Glutamatergic neuron (in vitro differentiated cells): ENCODE measurements at places on chromosomes 1 and 21. TPM values are rescaled to one million over a fixed set of nuclear protein-coding genes. Genes with fewer than 3 reads are reported as not detected.

NOS1AP gene
- 12.7 TPM for total RNA-seq

STRIP1 gene
- total RNA-seq = 90.2 TPM

PTGFRN gene
- total RNA-seq = 61.2 TPM

TACSTD2 gene
- total RNA-seq = not detected

ARID1A gene
- 187 TPM for total RNA-seq

DCDC2B gene
- total RNA-seq = not detected

MAP1LC3C gene
- total RNA-seq = 0.49 TPM

BARHL2 gene
- 0.27 TPM for total RNA-seq

SMPDL3B gene
- total RNA-seq = not detected

GSTM3 gene
- total RNA-seq = 8.3 TPM

CAMSAP2 gene
- 51.1 TPM for total RNA-seq

FBLIM1 gene
- total RNA-seq = 29.9 TPM

FMO2 gene
- not detected for total RNA-seq

RBM11 gene
- total RNA-seq = 2.7 TPM

GUCA2B gene
- total RNA-seq = not detected

BRDT gene
- total RNA-seq = not detected

SYT14 gene
- 18.1 TPM for total RNA-seq

DRAM2 gene
- 39.7 TPM for total RNA-seq

MFSD2A gene
- 5.6 TPM for total RNA-seq

REG4 gene
- not detected for total RNA-seq

CDCA8 gene
- 10.4 TPM for total RNA-seq

DISP1 gene
- 9.6 TPM for total RNA-seq

TAF1A gene
- total RNA-seq = 10.4 TPM

CFAP45 gene
- 0.49 TPM for total RNA-seq

CFHR4 gene
- total RNA-seq = not detected

LY9 gene
- total RNA-seq = not detected

ATP5PO gene
- 236 TPM for total RNA-seq

APCS gene
- not detected for total RNA-seq

SLC5A9 gene
- total RNA-seq = not detected

LRRC71 gene
- total RNA-seq = not detected

WLS gene
- 1.5 TPM for total RNA-seq

PDC gene
- not detected for total RNA-seq
